ENCODE measurements at places on chromosomes 4 and X.

GRCh38 chr4:110005461-110006056 is 92.9 kb downstream of the EGF start:
- peak; percentile 47 for DNase-seq

DNA sequence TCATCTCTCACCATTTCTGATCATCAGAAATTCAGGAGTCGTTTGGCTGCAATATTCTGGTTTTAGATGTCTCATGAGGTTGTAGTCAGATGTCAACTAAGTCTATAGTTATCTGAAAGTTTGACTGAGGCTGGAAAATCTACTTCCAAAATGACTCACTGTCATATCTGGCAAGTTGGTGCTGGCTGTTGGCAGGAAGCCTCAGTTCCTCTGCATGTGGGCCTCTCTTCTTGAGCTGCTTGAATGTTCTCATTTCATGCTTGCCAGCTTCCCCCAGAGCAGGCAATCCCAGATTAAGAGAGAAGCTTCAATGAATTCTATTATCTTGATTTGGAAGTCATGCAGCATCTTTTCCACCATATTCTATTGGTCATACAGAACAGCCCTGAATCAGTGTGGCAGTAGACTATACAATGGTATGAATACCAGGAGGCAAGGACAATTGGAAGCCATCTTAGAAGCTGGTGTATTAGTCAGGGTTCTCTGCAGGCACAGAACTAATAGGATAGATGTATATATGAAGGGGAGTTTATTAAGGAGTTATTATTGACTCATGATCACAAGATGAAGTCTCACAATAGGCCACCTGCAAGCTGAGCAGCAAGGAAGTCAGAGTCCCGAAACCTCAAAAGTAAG is 46.8 kb upstream of the ELF2 start:
- DNase-seq, result no peak

DNA sequence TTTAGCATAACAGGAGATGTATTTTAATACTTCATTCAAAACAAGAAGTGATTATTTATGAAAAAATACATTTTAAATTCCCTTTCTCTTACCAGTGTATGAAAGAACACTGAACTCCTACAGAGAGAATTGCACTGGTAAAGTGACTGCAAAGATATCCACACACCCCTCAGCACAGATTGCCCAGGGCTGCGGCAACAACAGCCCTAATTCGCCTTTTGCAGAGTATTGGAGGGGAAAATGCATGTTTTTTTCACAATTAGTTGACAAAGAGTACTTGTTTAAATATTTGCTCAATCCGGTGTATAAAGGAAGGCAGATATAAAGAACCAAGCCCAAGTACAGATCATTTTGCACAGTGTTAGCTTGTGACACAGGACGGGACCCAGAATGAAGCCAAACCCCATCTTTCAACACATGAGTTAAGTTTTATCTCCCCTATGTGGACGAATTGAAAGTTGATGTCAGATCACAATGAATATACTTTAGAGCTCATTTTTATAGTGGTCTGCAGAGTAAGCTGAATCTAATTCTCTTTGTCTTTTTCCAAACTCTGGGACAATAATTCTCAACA is 551.4 kb upstream of the IGFBP7 start:
- no peak for DNase-seq

GRCh38 chr4:54445866-54446265 is 211.9 kb upstream of the KIT start:
- no peak for DNase-seq

DNA sequence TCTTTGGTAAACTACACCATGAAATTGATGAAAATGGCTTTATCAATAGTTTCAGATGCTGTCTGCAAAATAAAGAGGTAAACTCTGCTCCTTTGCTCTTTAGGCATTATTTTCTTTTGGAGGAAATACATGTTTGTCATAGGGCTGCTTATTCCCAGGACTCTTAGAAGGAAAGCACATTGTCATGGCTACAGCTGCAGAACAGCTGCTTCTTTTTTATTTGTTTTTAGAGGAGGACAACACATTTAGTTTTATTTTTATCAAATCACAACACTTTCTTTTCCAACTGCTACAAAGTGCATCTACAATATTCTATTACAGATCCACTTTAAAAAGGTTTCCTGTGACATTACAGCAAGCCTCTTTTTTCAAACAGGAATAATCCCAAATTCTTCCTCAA is 12.7 kb upstream of the HPF1 start:
- DNase-seq, result no peak

DNA sequence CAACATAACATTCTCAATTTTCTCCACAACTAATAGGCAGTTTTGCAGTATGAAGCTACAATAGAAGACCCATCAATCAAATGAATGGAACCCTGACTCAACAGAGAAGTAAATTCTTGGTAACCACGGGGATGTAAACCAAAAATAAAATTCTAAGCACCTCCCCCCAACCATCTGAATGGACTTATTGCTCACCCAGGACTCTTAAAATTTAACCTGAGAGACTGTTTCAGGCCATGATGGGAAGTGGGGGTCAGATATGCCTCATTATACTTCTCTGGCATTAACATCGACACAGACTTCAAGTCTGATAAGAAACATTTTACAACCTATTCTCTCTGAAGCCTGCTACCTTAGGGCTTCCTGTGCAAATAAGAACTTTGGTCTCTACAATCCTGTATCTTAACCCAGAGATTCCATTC is 620.9 kb downstream of the TLL1 start:
- no peak for DNase-seq

- no peak for DNase-seq
These were observed 76.1 kb downstream of the SORBS2 start for GRCh38 chr4:185735866-185736400.

DNA sequence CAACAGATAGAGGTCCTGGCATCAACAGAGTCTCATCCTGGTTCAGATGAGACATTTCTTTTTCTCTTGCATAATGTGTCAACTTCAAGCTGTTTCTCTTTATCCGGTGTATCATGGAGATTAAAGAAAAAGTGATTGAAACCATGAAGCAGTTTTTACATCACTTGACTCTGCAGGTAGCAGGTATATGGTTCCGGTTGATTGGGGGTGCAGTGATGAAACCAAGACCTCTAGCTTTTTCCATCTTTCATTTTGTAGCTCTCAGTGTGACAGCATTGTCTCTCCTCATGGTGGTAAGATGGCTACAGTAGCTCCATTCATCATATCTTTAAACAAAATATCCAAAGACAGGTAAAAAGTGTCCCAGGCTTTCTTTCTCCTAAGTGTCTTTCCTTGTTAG is 2.4 kb upstream of the HOPX start:
- no peak for DNase-seq

- no peak for DNase-seq
These were observed 1.5 kb downstream of the ABCE1 start for GRCh38 chr4:145099653-145100052.

DNA sequence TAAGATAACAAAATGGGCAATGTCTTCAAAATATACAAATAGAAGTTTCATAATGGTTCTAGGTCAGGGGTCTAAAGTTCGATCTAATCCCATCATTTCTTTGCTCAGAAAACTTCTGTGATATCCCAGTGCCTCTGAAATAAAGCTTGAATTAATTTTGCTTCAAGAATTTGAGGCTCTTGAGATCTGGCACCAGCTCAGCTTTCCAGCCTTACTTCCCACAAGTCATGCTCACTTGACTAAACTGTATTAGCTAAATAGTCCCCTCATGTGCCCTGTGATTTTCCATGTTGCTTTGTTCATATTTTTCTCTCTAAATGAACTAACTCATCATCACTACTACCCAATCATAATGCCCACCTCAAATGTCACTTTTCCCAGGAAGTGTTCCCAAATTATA is 50.8 kb upstream of the MBNL3 start:
- no peak for DNase-seq

- DNase-seq, result no peak
These were observed 660.5 kb upstream of the SPANXN1 start for GRCh38 chrX:144586756-144587155.

GRCh38 chr4:81632581-81633299 is 161.0 kb upstream of the RASGEF1B start:
- no peak for DNase-seq

GRCh38 chr4:14659286-14659685 is 343.0 kb upstream of the CPEB2 start:
- DNase-seq, result no peak

DNA sequence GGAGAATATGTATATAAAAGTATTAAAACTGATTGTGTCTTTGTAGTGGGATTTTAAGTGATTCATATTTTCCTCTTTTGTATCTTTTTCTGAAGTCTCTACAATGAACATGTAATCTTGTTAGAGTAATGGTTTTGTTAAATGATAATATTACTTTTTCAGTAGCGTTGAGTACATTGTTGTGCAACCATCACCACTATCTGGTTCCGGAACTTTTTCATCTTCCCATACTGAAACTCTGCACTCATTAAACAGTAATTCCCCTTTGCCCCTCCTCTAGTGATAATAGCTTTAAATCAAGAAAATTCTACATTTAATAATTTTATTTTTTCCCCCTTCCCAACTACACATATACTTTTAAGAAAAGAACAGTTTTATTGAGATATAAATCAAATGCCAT is 23.3 kb downstream of the SHROOM3 start:
- no peak for DNase-seq

DNA sequence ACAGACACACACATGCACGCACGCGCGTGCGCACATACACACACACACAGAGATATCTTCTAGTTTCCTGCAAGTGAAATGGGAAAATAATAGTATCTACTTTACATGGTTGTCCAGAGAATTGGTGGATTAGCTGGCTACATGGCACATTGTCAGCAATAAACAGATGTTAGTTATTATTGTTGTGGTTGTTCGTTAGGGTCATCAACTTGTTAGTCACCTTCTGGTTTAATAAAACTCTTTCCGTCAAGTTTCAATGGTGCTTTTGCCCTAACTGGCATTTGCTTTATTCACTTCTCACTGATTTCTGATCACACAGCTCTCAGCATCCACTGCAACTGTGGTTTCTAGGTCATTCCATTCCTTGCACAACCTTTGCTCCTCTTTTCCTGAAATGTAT is 25.4 kb upstream of the RASL11B start:
- DNase-seq, result no peak

DNA sequence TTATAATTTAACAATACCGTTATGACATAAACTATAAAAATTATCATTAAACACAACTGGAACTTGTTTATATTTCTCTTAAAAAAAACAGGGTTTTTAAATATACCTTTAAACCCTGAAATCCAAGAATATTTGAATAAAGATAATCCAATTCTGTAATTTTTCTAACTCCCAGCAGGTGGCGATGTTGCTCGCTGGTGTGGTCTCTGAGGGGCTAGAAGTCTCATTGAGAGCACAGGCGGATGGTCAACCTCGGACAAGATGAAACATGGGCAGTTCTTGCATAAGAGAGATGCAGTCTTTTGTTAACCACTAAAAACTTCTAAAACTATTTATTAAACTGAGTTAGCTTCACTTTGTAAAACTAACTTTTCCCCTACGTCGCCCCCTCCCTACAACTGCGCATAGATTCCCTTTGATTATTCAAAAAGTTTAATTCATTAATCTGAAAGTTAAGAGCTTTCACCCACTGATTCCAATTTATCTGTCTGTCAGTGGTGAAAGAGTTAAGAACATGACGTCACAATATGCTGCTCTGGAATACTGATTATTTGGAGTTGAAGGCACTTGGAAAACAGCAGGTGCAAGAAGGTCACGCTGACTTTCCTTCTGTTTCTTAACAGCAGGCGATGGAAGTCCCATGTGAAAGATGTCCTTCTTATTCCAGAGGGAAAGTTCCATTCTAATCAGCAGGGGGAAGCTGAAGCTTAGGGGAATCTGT is 29.5 kb downstream of the DMP1 start:
- DNase-seq, result no peak

GRCh38 chr4:11735651-11736050 is 307.0 kb upstream of the HS3ST1 start:
- no peak for DNase-seq

DNA sequence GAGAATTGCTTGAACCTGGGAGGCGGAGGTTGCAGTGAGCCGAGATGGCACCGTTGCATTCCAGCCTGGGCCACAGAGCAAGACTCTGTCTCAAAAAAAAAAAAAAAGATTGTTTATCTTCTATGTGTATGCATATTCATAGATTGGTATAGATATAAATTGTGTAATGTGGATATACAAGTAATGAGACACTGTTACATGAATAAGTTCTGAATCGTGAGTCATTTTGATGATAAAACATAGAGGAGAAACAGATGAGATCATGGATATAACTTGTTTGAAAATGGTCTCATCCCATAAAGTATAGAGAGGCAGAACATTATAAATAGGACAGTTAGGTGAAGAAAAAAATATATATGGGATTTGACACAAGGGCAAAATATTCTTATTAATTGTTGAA is 628.0 kb downstream of the IL1RAPL1 start:
- DNase-seq, result no peak

GRCh38 chr4:163806653-163807052 is 312.2 kb downstream of the TMA16 start:
- no peak for DNase-seq
